ENCODE measurements at places on chromosomes 6 and 20. TPM values are rescaled to one million over a fixed set of nuclear protein-coding genes. Genes with fewer than 3 reads are reported as not detected.
A peak's percentile ranks its signal among the peaks of the same experiment; 100 is the strongest.

- no peak for DNase-seq
These were observed 235.6 kb downstream of the ERMARD start for GRCh38 chr6:169986848-169987498.

GRCh38 chr20:44501448-44501847 lies 20.4 kb downstream of the SERINC3 start:
- DNase-seq: no peak

DNA sequence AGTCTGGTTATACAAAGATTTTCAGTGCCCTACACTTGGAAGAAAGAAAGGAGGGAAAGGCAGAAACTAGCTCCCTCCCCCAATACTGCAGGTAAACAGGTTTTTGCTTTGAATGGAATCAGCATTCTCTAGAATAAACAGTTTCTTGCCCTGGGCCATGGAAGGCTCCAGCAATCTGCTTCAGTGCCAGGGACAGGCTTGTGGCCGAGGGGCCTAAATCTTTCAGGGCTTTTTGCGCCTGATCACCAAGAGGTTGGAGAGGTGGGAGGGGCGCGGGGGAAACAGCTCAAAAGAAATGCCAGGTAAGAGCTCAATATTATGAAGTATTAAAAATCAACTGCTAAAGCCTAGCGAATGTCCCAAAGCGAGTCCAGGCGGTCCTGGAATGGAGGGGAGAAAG lies 23.8 kb downstream of the TFAP2B start:
- DNase-seq: no peak

- no peak for DNase-seq
These were observed 23.5 kb downstream of the TBC1D20 start for GRCh38 chr20:438571-439469.

DNA sequence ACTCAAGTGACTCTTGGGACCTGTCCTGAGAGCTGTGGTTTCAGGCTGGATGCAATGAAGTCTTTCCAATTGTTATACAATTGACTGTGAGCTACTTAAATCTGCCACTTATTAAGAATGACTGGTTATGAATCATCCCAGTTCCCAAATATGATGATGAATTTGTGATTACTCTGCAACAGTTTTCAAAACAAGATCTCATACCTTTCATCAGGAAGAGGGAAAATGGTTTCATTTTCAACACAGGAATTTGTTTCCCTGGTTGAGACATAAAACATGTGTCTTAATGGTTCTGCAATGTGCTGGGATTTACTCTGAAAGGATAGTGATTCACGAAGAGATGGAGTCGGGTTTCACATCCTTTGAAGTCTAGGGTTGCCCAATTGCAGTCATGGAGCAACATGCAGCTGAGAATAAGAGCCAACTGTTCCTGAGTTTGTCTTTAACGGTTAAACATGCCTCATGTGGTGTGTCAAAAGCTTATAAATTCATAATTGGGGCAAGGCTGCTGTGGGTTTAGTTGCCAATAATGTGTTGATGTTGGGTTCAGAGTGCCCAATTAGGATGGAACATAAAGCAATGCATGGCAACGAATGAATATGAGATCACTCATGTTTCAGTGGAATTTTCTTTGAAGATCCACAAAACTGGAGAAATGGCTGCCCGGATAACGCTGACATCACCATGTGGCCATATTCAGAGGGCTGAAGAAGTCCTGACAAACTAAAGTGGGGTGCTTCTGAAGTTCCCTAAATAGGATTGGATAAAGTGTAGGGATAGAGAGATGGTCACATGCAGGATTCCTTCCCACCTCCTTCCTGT lies 41.0 kb downstream of the CYP24A1 start:
- DNase-seq: peak; percentile 52

GRCh38 chr6:131948692-131949619 lies 2.2 kb downstream of the CCN2 start:
- DNase-seq: no peak

DNA sequence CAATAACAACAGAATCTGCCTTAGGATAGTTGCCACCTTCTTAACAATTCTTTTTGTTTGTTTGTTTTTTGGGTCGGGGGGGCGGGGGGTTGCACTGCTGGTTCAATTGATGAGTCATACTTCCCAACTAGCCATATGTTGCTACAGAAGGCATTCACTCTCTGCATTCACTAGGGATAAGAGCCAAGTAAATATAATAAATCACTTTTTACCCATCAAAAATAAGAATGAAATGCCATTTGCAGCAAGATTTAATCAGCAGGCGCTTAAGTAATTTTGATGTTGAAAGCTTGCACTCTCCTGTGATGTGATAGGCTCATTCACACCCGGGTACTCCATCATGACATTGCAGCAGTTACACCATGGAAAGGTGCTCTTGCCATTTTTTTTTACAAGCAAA lies 209.8 kb downstream of the HIVEP2 start:
- no peak for DNase-seq

DNA sequence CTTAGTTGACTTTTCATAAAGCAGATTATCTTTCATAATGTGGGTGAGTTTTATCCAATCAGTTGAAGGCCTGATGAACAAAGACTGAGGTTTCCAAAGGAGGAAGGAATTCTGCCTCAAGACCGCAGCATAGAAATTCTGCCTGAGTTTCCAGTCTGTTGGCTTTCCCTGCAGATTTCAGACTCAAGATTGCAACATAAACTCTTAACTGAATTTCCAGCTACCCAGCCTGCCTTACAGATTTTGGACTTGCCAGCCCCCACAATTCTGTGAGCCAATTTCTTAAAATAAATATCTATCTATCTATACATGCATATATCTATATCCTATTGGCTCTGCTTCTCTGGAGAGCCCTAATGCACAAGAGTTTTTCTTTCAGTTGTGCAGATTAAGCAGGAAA lies 57.3 kb upstream of the SMLR1 start:
- no peak for DNase-seq

GRCh38 chr6:36442671-36443470 lies at the start of the genes KCTD20 and PXT1:
KCTD20 (plus strand) TSS chr6:36443000; CDS start chr6:36470098, 27,098 bp downstream.
PXT1 (minus strand) TSS chr6:36442854; CDS start chr6:36426082, 16,772 bp downstream.
- peak; percentile 92 for DNase-seq

DNA sequence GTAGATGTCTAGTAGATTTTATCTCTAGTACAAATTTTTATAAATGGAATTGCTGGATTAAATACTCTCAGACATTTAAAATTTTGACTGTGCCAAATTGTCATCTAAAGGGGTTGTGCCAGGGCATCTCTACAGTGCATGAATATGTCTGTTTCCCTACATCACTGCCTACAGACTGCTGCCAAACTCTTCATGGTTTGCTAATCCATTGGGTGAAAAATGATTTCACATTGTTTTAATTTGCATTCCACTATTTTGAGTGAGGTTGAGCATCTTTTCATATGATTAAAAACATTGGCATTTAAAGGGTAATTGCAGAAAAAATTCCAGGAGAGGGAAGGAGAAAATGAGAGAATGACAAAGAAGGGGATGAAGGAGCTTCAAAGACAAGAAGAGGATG lies 267.7 kb upstream of the RNF24 start:
- no peak for DNase-seq

GRCh38 chr6:15530411-15530810 lies 132.4 kb downstream of the DTNBP1 start:
- DNase-seq: no peak

DNA sequence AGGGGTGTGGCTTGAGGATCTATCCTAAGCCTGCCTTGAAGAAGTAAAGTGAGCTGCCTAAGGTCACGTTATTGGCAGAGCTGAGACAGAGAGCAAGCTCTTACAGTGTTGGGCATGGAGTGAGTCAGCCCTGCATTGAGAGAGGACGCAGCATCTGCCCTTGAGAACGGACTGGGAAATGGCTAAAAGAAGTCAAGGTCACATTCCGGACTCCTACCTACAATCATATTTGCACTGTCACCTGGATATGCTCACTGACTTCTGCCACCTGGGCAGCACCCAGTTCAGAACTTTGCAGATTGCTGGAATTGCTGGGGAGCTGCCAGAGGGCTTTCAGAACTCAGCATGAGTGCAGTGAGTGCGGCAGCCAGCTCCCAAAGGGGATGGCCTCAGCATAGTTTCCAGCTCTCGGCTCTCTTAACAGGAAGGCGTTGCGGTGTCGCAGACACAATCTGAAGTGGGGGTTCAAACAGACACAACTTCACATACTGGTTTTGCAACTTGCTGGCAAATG lies 199.3 kb upstream of the SGK1 start:
- peak; percentile 50 for DNase-seq

GRCh38 chr20:58658760-58659159 lies 7.7 kb downstream of the STX16 start:
- no peak for DNase-seq

- no peak for DNase-seq
These were observed 5.6 kb upstream of the TRAM2 start for GRCh38 chr6:52582446-52582845.

DNA sequence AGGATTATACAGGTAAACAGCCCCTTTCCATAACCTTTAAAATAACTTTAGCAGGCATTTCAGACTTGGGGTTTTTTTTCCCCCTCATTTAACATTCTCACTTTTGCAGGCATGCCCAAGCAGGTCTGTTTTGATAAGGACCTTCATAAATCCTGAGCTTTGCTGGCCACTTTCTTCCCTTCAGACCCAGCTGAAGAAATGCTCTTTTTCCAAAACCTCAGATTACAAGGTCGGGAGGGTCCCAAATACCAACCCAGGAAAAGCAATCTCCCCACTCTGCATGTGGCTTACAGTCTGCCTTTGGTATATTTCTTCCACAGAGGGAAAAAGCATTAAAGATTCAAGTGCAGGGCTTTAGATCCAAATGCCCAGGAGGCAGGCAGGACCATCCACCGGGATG lies 6.8 kb downstream of the NFATC2 start:
- no peak for DNase-seq

Gene TSHZ2
- total RNA-seq: 3.9 TPM

Gene FUT9
- 6.3 TPM for total RNA-seq

Gene ATP6V1G2
- total RNA-seq: 8.8 TPM

Gene UNC5CL
- total RNA-seq: 5.0 TPM

Gene MLN
- not detected for total RNA-seq

Gene TRAPPC3L
- not detected for total RNA-seq

Data from neural progenitor cell (in vitro differentiated cells).